Adrenal gland (tissue), 19 donors: ENCODE measurements at places on chromosomes 1 and 21. TPM values are rescaled to one million over a fixed set of nuclear protein-coding genes. Genes with fewer than 3 reads are reported as not detected.

GRCh38 chr21:44710294-44710665 is 1.1 kb downstream of the TSPEAR start:
- peak; percentile 7 for DNase-seq

DNA sequence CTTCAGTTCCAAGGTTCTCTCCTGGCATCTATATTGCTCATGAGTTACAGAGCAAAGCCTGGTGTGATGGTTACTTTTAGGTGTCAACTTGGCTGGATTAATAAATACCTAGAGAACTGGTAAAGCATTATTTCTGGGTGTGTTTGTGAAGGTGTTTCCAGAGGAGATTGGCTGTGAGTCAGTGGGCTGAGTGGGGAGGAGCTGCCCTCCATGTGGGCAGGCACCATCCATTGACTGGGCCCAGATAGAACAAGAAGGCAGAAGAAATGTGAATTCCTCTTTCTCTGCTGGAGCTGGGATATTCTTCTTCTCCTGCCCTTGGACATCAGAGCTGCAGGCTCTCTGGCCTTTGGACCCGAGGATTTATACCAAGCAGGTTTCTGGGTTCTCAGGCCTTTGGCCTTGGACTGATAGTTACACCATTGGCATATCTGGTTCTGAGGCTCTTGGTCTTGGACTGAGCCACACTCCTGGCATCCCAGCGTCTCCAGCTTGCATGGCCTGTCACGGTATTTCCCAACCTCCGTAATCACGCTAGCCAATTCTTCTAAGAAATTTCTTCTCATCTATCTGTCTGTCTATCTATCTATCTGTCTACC is 44.5 kb downstream of the B3GALT5 start:
- no peak for DNase-seq

DNA sequence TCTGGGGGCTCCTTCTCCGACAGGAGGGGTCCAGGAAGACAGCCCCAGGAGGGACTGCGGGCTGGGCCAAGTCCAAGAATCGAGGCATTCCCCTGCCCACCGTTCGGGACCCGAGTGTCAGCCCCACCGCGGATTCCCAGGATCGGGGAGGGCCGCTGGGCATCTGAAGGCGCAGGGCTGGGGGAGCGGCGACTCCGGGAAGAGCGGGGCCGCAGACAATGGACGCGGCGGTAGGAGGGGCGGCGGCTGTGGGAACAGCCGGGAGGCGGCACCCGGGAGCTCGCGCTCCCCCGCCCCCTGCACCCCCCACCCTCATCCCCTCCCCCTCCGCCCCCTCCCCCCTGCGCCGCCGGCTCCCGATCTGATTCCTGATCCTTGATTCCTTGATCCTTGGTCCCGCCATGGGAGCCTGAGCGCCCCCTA is at the start of gene VANGL2:
VANGL2 (plus strand) TSS at position 342 of the 423 bp plus-strand sequence. CDS start 15,274 bp downstream, outside the sequence.
- peak; percentile 70 for DNase-seq

DNA sequence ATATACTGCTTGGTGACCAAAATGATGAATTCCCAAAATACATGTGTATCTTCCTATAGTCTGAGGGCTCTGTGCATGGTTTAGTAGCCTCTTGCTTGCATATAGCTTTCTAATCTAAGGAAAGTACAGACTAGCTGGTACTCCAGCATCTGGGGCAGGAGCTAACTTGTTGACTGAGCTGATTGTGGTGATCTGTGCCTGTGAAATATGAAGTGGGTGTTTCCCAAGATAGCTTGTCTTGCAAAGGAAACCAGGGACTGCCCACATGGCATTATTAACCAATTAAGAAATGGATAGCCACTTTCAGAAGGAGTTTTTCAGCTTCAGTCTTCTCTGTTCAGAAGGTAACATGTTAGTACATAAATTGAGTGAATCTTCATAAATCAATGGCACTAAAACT is 219.8 kb downstream of the NEGR1 start:
- DNase-seq: no peak

DNA sequence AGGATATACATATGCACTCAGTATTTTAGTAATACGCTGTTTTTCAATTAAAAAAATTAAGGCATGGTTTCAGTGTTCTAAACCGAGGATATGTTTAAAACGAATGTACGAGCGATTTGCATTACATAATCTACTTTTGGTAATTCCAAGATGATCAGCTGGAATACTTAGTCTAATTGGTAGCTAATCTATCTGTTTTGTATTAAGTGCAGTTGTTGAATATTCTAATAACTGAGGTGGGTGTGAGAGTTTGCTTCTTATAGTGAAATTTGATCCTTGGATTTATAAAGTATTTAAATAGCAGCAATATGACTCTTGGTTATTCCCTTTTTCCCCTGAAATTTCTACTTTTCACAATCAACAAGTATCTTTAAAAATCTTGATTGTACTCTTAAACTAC is 1.3 kb downstream of the RNF2 start:
- DNase-seq: no peak

GRCh38 chr1:210920716-210921694 is 212.9 kb downstream of the KCNH1 start:
- no peak for DNase-seq

- DNase-seq: no peak
Measured at GRCh38 chr1:189851806-189852367, 625.8 kb downstream of the BRINP3 start.

DNA sequence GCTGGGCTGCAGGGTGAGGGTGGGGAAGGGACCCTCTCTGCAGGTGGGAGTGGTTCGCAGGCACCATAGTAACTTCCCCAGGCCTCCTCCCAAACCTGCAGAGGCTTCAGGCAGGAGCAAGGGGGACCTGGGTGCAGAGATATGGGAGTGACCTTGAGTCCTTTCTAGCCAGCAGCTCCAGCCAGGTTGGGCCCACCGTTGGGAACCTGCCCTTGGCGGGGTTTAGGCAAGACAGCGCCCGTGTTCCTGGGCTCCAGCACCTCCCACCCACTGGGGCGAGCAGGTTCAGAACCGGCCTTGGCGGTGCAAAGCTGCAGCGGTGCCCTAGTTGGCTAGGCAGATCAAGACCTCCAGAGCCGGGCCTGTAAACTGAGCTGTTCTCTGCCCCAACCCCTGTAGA is 2.2 kb upstream of the PRDM16 start:
- DNase-seq: no peak

DNA sequence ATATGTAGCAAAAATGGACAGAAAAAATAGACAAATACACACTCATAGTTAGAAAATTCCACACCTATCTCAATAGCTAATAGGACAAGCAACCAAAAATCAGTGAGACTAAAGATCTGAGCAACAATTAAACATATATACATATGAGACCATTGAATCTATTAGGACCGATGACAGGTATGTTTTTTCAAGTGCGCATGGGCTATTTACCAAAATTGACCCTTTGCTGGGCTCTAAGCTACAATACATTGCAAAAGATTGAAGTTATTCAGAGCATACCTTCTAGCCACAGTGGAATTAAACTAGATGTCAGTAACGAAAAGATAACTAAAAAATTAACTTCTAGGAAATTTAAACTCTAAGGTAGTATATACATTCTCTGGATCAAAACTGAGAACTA is 13.7 kb downstream of the CD55 start:
- no peak for DNase-seq

DNA sequence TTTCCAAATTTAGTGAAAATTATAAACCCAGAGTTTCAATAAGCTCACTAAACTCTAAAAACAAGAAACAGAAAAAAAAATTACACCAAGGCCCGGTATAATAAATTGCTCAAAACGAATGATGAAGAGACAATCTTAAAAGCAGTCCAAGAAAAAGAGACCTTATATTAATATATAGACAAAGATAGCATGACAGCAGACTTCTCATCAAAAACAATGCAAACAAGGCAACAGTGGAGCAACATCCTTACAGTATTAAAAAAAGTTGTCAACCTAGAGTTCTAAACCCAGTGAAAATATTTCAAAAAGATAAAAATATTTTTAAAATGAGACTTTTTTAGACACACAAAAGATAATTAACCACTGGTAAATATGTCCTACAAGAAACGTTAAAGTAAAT is 46.7 kb downstream of the KIFAP3 start:
- DNase-seq: no peak

- DNase-seq: no peak
Measured at GRCh38 chr1:112325504-112325903, 70.5 kb upstream of the CTTNBP2NL start.

GRCh38 chr1:168338589-168339503 is 58.2 kb downstream of the TBX19 start:
- DNase-seq: no peak

DNA sequence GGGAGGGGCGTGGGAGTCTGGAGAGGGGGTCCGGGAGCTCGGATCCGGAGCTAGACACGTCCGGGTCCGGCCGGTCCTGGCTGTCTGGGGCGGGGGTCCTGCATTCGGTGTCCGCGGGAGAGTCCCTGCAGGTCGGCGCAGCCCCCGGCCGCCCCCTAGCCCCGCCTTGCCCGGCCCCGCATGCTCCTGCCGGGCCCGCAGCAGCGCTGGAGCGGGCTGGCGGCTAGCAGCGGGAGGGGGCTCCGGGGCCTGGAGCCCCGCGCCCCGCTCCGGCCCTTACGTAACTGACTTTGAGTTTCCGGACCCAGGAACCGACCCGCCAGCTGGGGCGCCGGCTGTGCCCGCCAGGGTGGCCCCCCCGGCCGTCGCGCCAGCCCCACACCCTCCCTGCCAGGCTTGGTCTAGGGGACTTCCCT is 26.9 kb upstream of the EPB41 start:
- DNase-seq: no peak

- DNase-seq: no peak
Measured at GRCh38 chr1:40495315-40495903, 13.2 kb upstream of the EXO5 start.

- no peak for DNase-seq
Measured at GRCh38 chr1:82446236-82446635, 645.5 kb downstream of the ADGRL2 start.

DNA sequence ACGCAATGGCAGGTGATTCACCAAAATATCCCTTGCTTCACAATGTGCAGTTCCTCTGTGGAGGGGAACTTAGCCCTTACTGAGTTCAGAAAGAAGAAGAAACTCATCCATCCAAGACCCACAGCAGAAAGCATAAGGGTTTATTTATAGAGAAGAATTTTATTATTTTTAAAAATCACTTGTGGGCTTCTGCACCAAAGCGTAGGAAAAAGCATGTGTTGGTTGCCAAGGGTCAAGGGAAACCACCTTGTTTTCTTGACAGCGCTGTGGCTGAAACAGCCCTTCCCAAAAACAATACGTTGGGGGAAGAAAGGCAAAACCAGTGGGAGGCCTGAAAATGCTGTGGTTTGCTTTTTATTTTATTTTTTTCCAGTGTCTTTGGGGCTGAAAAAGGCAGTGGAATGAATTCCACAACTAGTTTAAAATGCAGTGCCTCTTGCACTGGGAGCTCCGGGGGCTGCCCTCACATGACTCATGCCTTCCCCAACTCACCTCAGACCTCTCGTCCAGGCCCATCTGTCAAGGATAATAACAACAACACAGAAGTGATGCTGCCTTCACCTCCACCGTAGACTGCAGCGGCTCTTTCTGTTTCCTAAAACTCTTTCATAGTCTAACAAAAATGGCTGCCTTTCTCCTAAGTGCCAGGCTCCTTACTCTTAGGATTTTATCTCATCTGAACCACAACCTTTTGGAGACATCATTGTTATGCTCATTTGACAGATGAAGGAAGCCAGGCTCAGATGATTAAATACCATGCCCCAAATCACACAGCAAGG is 224.2 kb upstream of the JUN start:
- DNase-seq: no peak

- DNase-seq: no peak
Measured at GRCh38 chr1:239061770-239062169, 324.6 kb upstream of the CHRM3 start.

SYNJ1 gene
- total RNA-seq: 6.3 TPM

KCNK1 gene
- total RNA-seq: 5.5 TPM

SAMD11 gene
- total RNA-seq: 10.0 TPM

RIPPLY3 gene
- 0.18 TPM for total RNA-seq
